ENCODE measurements at places on chromosomes 5 and 9. TPM values are rescaled to one million over a fixed set of nuclear protein-coding genes. Genes with fewer than 3 reads are reported as not detected.

- DNase-seq = no peak
Observed at GRCh38 chr5:128681764-128682592, 143.9 kb upstream of the FBN2 start.

- no peak for DNase-seq
Observed at GRCh38 chr5:82234885-82235284, 43.3 kb downstream of the RPS23 start.

- no peak for DNase-seq
Observed at GRCh38 chr9:86349271-86349670, 4.9 kb downstream of the TUT7 start.

The ANGPTL2 gene
- not detected for total RNA-seq

The PJA2 gene
- total RNA-seq = 76.2 TPM

Data from naive thymus-derived CD4-positive, alpha-beta T cell (primary cell).